ENCODE measurements at places on chromosomes 4 and X.
A peak's percentile ranks its signal among the peaks of the same experiment; 100 is the strongest.

- no peak for DNase-seq
Measured at GRCh38 chrX:113275804-113276203, 435.2 kb upstream of the AMOT start.

- no peak for DNase-seq
Measured at GRCh38 chr4:37995981-37996775, 36.0 kb downstream of the PTTG2 start.

GRCh38 chrX:112211459-112211858, 128.9 kb upstream of the TRPC5 start:
- DNase-seq = no peak

- DNase-seq = no peak
Measured at GRCh38 chrX:74438764-74439163, 17.5 kb downstream of the SLC16A2 start.

DNA sequence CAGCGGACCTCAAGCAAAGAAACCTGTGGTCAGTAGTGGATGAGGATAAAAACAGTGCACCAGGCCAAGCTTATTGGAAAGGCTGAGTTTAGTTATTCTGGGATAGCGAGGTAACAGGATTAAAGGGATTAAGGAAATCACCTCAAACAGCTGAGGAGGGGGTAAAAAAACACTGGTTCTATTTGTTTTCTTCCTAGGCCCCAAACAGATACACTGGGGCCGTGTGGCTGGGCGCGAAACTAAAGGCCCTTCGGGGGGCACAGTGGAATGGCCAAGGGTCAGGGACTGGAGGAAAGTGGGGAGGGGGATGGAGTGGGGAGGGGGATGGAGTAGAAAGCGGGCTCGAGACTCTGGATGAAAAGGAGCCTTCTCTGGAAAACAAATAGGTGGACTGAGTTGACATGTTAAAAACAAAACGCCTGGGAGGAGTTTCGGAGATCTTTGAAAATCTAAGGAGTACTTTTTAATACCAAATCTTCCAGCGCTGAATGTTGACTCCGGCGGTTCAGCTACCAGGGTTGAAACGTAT, 2.9 kb downstream of the SOX3 start:
- no peak for DNase-seq

GRCh38 chrX:107684956-107685385, 56.7 kb downstream of the PRPS1 start:
- DNase-seq = no peak

DNA sequence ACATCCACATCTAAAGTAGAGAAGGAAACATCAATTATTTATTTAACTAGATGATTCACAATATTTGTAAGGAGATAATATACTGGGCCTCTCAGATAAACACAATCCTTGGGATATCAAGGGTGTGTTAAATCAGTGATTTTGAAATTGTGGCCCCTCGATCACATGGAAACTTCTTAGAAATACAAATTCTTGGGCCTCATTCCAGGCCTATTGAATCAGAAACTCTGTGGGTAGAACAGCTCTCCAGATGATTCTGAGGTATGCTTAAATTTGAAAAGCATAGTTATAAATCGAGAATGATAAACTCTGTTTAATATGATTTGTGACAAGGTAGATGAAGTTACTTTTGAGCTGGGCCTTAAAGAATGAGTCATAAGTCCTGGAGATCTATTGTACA, 64.3 kb upstream of the GPR174 start:
- no peak for DNase-seq

- DNase-seq = peak; percentile 27
Measured at GRCh38 chr4:74365761-74366160, 816 bp downstream of the EREG start.

DNA sequence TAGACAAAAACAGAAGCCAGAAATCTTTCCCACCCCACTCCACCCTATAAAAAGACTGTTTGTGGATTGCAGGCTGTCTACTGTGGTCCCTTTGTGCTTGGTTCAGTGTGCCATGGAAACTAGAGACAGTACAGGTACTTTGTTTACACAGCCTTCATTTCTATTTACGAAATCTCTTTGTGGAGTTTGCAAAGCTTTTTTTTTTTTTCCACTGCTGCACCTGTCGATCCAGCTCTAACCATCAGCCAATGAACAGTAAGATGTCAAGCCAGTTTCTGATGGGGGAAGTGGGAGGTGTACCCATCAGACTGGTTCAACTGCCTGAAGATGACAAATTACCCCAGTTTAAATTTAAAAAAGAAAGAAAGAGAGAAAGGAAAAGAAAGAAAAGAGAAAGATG, 20.2 kb upstream of the LRBA start:
- peak; percentile 84 for DNase-seq

DNA sequence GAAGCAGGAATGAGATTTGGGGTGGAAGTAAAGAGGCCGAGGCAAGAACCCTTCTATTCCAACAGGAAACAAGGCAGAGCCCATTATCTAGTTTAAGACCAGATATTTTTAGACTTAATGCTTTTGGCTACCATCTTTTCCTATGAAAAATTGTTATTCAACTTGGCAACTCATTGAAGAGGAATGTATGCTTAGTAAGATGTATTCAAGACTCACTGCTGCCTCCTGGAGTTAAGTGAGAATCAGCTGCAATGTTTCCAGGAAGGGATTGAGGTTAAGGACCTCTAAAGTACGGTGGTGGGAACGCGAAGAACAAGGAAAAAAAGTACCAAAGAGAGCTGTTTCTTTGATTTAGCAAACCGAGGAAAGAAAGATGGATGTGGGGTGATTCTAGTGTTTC, 89.1 kb downstream of the RAPGEF2 start:
- DNase-seq = no peak

- no peak for DNase-seq
Measured at GRCh38 chr4:30495251-30495650, 224.9 kb upstream of the PCDH7 start.

DNA sequence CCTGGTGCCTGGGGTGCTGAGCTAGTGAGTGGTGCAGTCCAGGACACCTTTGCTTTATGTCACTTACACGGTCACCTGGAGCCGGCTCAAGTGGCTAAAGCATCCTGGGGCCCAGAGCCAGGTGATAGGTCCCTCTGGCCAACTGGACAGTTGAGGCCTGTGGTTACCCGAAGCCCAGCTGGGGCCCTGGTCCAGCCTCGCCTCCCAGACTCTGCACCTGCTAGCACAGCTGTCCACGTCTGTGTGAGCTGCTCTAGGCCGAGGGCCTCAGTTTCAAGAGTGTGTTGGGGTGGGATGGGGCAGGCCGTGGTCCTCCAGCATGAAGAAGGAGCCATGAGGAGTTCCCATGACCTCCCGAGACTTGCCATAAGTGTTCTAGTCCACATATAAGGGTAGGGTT, 7.7 kb upstream of the ADD1 start:
- DNase-seq = no peak

DNA sequence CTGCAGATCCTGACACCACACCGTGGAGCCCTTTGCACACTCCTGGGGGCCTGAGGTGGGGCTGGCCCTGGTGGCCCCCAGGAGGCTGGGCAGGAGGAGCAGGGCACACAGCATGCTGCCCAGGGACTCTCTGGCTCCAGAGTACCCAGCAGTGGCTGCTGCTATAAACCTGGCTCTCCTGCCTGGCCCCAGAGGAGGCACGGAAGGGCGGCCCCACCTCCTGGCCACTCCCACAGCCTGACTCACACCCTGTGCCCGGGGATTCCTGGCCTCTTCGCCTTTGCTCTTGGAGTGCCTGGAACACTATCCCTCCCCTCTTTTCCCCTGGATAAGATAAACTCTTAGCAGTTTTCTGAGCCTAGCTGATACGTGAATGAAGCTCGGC, at the start of gene PSAPL1:
PSAPL1 (minus strand) TSS at position 165 of the 385 bp plus-strand sequence; CDS start at position 114, 51 bp downstream.
- DNase-seq = no peak

- no peak for DNase-seq
Measured at GRCh38 chr4:139942241-139942640, 211.7 kb downstream of the MAML3 start.

DNA sequence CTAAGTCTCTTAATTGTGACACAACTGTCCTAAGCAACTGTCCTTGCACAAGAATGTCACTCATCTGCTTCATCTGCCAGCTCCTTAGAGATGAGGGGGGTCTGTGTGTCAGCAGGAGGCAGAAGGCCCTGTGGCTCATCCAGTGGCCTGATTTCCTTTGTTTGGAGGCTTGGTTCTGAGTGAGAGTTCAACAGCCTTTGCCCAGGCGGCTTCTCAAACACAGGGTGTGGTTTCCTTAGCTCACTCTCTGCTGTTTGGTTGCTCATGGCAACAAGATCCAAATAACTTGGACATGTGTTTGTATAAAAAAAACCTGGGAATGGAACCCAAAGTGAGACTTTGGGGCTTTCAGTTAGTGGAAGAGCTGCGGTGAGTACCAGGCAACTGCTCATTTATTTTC, 46.6 kb downstream of the MAP7D3 start:
- DNase-seq = no peak

- no peak for DNase-seq
Measured at GRCh38 chr4:26076000-26076587, 162.1 kb downstream of the SMIM20 start.

- no peak for DNase-seq
Measured at GRCh38 chrX:153441296-153441695, 4.6 kb downstream of the TREX2 start.

DNA sequence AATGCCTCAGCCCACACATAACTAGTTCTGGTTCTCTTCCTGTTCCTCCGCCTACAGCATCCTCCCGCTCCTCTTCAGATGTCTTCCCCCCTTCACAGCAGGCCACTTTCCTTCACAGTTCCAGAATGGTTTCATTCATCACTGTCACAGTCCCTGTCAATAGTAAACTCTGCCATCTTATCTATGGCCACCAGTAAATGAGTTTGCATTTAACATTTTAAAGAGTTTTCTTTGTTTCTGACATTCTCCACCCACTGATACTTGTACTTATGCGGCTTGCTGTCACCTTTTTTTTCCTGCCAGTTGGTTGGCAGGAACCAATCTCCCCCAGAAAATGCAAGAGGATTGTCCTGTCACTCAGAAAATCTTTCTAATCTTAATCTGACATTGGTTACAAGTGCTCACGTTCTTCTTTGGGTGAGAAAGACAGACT, 114.1 kb downstream of the GLUD2 start:
- no peak for DNase-seq

DNA sequence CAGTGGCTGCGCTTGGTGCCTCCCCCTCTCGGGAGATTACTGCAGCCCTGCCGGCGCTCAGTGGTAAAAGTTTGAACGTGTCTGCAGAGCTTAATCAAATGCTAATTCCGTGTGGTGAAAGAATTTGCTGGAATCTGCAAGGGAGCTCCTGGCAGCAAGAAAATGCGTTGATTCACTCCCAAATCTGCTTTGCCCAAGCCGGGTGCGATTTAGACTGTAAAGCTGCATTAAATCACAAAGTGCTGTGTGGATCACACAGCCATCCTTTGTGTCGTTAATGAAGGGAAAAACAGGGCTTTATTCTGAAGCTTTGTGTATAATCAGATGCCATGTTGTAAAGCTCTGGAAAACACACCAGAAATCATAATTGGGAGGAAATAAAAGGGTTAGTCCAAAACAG, 444.1 kb downstream of the BCOR start:
- no peak for DNase-seq

GRCh38 chr4:158958489-158959270, 144.2 kb upstream of the RAPGEF2 start:
- DNase-seq = no peak

- no peak for DNase-seq
Measured at GRCh38 chr4:38618505-38618904, 45.5 kb upstream of the KLF3 start.

DNA sequence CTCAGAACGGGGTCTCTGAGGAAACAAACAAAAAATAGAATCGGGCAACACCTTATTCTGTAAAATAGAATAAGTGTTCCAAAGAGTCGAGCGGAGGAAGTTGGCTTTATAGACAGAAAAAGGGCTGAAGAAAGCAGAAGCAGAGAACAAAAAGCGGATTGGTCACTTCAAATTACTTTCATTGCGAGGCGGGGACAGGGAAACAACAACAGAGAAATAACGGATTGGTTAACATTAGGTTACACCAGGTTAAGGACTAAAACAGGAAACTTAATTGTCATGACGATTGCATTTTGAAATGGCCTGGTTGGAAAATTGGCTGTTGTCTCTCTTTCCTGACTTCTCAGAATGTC, 433 bp upstream of the COQ2 start:
- no peak for DNase-seq

DNA sequence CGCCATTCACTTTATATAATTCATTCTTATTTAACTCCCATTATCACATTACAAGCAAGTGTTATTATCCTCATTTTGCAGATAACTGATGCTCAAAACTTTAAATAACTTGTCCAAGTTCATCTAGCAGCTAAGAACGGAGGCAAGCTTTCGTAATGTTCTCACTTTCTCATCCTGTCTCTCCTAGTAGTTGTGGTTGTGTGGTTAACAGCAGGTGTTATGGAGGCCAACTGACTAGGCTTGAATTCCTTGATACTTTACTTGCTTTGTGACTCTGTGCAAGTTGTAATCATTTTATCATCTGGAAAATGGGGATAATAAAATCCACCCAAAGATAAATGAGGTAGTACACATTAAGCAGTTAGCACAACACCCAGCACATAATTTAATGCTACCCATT, 109.9 kb upstream of the PTPN13 start:
- no peak for DNase-seq

DNA sequence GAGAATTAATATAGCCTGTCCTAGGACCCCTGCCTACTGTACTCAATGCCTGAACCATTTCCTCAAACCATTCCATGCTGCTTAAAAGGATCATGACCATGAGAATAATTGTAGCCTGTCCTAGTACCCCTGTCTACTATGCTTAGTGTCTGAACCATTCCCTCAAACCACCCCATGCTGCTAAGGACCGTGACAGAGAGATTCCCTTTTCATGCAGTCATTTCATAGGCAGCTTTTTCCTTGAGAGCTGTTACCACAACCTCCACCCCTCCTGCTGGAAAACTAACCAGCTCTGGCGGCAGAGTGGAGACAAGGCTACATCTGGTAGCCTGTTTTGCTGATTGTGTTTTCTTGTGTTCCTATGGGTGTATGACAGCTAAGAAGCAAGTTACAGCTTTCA, 174.9 kb upstream of the SMARCAD1 start:
- DNase-seq = no peak

DNA sequence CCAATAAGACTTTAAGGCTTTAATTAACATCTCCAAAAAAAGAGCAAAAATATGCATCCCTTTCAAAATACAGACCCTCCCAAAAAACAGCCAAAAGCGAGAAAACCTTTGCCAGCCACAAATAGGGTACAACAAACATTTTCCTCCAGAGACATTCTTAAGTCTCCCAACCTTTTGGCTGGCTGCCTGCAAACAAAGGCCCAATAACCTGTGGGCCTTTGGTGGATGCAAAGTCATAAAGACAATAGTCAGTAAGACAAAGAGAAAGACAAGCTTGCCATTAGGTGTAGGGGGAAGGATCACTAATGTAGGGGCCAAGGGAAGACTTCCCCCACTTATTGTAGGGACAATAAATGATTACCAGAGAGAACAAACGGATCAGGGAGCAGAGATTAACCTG, 215.5 kb upstream of the ZFP42 start:
- no peak for DNase-seq

All from NCI-H2081 (cell line).